ENCODE measurements at places on chromosomes 2 and 18. TPM values are rescaled to one million over a fixed set of nuclear protein-coding genes. Genes with fewer than 3 reads are reported as not detected.

FAM237A gene
- not detected for total RNA-seq

GPR45 gene
- total RNA-seq = not detected

PLCL1 gene
- 0.17 TPM for total RNA-seq

IFIH1 gene
- 15.8 TPM for total RNA-seq

ZNF396 gene
- 1.1 TPM for total RNA-seq

GBX2 gene
- total RNA-seq = not detected

LRRTM4 gene
- total RNA-seq = not detected

TRIM43 gene
- not detected for total RNA-seq

LRP2 gene
- total RNA-seq = 0.08 TPM

LRRTM1 gene
- total RNA-seq = not detected

FOXI3 gene
- total RNA-seq = not detected

CD28 gene
- 75.2 TPM for total RNA-seq

DNAH6 gene
- total RNA-seq = 0.06 TPM

SERPINB5 gene
- not detected for total RNA-seq

NAT8 gene
- total RNA-seq = not detected

ROCK1 gene
- total RNA-seq = 58.0 TPM

GKN2 gene
- not detected for total RNA-seq

FAP gene
- not detected for total RNA-seq

ZBTB7C gene
- total RNA-seq = 0.06 TPM

CNRIP1 gene
- total RNA-seq = not detected

CFAP53 gene
- total RNA-seq = 0.36 TPM

RMND5A gene
- 55.8 TPM for total RNA-seq

PID1 gene
- total RNA-seq = not detected

OTOF gene
- total RNA-seq = 2.6 TPM

LYG2 gene
- not detected for total RNA-seq

AQP4 gene
- total RNA-seq = not detected

SPDYA gene
- total RNA-seq = 0.89 TPM

SLC19A3 gene
- total RNA-seq = not detected

SCN3A gene
- total RNA-seq = not detected

PAX8 gene
- 2.1 TPM for total RNA-seq

TRPM8 gene
- not detected for total RNA-seq

PRSS56 gene
- total RNA-seq = not detected

POTEI gene
- not detected for total RNA-seq

KIAA2012 gene
- total RNA-seq = not detected

Measured in activated CD8-positive, alpha-beta memory T cell treated with anti-CD3 and anti-CD28 coated beads for 36 hours (primary cell).